ENCODE measurements at places on chromosomes 1 and 21.

- H3K4me3 ChIP-seq: no peak overlapping the region
- peak overlapping the region; percentile 96 for H3K27ac ChIP-seq
- no peaks in the 10 kb centered on the region for H3K36me3 ChIP-seq
- H3K27me3 ChIP-seq: no peaks in the 10 kb centered on the region
- DNase-seq: peak; percentile 17
Measured at GRCh38 chr1:8660411-8660828, 157.0 kb downstream of the RERE start.

DNA sequence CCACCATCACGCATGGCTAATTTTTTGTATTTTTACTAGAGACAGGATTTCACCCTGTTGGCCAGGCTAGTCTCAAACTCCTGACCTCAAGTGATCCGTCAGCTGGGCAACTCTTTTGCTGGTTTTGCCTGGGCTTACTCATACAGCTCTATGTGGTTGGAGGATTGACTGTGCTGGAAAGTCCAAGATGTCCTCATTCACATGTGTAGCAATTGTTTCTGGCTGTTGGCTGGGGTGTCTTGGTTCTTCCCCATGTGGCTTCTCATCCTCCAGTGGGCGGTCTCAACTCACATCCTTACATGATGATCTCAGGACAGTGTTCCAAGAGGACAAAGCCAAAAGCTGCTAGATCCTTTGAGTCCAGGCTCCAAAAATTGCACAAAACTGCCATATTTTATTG, 53.3 kb downstream of the TEX35 start:
- no peak overlapping the region for H3K4me3 ChIP-seq
- no peak overlapping the region for H3K27ac ChIP-seq
- no peaks in the 10 kb centered on the region for H3K27me3 ChIP-seq
- no peaks in the 10 kb centered on the region for H3K4me1 ChIP-seq
- DNase-seq: no peak

- H3K4me1 ChIP-seq: peaks cover 13% of the 10 kb centered on the region
- H3K27me3 ChIP-seq: no peaks in the 10 kb centered on the region
- H3K27ac ChIP-seq: no peak overlapping the region
- no peaks in the 10 kb centered on the region for H3K36me3 ChIP-seq
Measured at GRCh38 chr1:154837034-154837671, 32.9 kb downstream of the KCNN3 start.

DNA sequence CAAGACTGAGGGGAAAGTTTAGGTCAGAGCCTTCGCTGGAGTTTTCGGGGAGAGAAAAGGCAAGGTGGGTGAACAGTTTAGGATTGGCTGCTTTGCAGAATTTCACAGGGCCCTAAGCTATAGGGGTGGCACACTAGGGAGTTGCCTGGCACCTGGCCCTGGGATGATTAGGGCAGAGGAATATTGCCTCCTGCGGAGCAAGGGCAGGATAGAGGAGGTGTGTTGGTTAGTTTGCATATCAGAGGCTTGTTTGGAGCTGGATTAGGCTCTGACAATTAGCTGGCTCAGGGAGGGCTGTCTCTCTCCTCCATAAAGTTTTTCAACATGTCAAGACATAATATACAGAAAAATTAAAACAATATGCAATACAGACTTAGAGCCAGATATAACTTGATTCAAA, 436.4 kb downstream of the DISC1 start:
- no peaks in the 10 kb centered on the region for H3K36me3 ChIP-seq
- no peak overlapping the region for H3K4me3 ChIP-seq
- no peaks in the 10 kb centered on the region for H3K27me3 ChIP-seq
- DNase-seq: no peak
- no peaks in the 10 kb centered on the region for H3K4me1 ChIP-seq

GRCh38 chr21:34702341-34703170, 33.8 kb downstream of the CLIC6 start:
- H3K4me3 ChIP-seq: no peak overlapping the region
- H3K27me3 ChIP-seq: peaks cover 25% of the 10 kb centered on the region
- peak; percentile 35 for DNase-seq
- no peak overlapping the region for H3K27ac ChIP-seq

GRCh38 chr1:25145775-25146393, 86.4 kb downstream of the SYF2 start:
- H3K4me1 ChIP-seq: no peaks in the 10 kb centered on the region
- DNase-seq: no peak
- no peak overlapping the region for H3K27ac ChIP-seq
- H3K4me3 ChIP-seq: no peak overlapping the region

DNA sequence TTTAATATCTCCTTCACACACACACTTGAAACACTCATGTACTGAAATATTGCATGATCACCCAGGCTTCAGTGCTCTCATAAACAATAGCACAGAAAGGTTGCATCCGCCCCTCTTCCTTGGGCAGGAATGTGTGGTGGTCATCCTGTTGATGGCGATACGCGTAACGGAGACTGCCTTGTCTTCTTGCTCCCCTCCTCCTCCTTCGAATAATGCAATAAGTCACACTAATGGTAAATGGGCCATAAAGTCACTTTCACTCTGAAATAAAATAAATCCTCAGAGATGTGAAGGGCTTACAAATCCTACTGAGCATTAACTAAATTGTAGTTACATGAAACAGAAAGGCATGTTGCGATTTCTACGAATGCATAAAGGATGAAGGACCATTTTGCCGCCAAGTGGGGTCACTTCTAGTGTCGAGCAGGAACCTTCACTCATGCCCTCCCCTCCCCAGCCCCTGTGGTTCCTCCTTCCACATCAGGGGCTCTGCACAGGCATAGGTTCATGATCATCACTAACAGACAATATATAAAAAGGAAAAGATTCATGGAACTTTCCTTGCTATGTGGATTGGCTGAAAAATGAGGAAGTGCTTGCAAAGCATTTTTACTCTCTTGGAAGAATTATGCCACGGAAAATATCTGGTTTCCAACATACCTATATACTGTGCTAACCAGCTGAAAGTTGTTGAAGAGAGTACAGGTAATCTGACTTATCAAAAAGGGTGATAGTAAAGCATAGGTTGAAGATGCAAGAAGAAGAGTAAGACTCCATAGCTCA, 1.2 kb upstream of the PGBD5 start:
- peaks cover 32% of the 10 kb centered on the region for H3K4me1 ChIP-seq
- H3K36me3 ChIP-seq: no peaks in the 10 kb centered on the region
- peaks cover 28% of the 10 kb centered on the region for H3K27me3 ChIP-seq
- DNase-seq: no peak
- H3K4me3 ChIP-seq: peak overlapping the region; percentile 47

DNA sequence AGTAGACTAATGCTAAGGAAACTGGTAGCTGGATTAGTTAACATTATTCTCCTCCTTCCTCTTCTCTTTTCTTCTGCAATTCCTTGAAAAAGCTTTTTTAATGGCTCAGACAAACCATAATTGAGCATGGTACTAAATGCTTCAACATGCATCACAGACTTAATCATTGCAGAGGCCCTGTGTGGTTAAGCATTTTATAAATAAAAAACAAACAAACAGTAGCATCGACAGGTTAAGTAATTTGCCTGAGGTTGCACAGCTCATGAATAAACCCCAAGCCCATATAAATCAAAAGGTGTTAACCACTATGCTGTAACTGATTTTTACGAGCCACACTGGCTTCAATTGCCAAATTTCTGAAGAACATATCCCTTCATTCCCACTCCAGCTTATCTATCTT, 462.1 kb downstream of the LMO4 start:
- H3K4me1 ChIP-seq: peaks cover 2% of the 10 kb centered on the region
- H3K36me3 ChIP-seq: no peaks in the 10 kb centered on the region
- DNase-seq: no peak
- no peak overlapping the region for H3K27ac ChIP-seq

DNA sequence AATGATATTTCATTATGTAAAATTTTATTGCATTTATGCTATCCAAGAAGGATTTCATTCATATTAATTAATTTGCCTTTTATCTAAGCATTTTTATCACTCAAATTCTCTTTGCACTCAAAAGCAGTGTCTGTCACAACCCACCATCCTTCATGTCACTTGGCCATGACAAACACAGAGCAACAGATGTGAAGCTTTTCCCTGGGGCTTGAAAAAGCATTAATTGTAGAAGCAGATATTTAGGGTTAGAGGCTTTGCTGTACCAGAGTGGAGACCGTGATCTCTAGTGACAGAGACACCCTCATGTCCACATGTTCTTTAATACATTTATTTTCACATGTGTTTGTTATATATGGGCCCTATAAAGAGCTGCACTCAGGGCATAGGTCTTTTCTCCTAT, 230.5 kb downstream of the SPATA17 start:
- H3K36me3 ChIP-seq: no peaks in the 10 kb centered on the region
- peak; percentile 6 for DNase-seq
- no peak overlapping the region for H3K4me3 ChIP-seq
- H3K4me1 ChIP-seq: peaks cover 1% of the 10 kb centered on the region

DNA sequence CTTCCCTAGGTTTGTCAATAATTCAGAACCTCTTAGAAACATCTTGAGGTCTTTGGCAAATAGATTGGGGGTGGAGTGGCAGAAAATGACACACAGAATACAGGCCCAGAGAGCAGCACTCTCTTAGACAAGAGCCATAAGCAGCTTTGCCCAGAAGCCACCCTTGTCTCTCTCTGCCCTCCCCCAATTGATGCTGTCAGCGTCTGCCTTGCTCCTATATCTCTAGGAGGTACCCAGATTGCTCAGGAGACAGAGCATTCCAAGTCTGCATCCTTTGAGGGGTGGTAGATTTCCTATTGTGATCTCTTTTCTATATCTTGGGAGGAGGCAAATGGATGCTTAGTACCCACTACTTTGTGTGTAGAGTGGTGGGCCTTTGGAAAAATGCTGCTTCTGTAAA, 1.8 kb downstream of the RGL1 start:
- peak overlapping the region; percentile 96 for H3K27ac ChIP-seq
- peak overlapping the region; percentile 79 for H3K4me3 ChIP-seq
- DNase-seq: no peak

GRCh38 chr1:52900402-52900801, 21.1 kb downstream of the ECHDC2 start:
- no peak for DNase-seq
- no peaks in the 10 kb centered on the region for H3K36me3 ChIP-seq
- no peaks in the 10 kb centered on the region for H3K4me1 ChIP-seq
- H3K4me3 ChIP-seq: no peak overlapping the region
- no peak overlapping the region for H3K27ac ChIP-seq
- no peaks in the 10 kb centered on the region for H3K27me3 ChIP-seq
